ENCODE measurements at places on chromosomes 2 and 18.

DNA sequence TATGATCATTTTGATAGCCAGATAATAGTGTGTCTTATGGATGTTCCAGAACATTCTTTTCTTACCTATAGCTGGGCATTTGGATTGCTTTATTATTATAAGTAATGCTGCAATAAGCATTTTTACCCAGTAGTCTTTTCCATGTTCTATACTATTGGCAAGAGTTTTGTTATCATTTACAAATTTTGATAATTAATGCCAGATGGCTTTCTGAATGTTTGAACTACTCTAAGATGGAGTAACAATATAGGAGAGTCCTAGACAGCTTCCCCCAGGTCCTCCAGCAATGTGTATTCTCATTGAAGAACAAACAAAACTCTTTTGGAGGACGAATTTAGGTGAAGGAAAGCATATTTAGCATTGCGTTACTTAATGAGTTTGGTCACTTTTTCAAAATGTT, 73.0 kb downstream of the INPP4A start:
- DNase-seq, result no peak

- DNase-seq, result no peak
Measured at GRCh38 chr2:96866986-96867755, 2.7 kb downstream of the SEMA4C start.

DNA sequence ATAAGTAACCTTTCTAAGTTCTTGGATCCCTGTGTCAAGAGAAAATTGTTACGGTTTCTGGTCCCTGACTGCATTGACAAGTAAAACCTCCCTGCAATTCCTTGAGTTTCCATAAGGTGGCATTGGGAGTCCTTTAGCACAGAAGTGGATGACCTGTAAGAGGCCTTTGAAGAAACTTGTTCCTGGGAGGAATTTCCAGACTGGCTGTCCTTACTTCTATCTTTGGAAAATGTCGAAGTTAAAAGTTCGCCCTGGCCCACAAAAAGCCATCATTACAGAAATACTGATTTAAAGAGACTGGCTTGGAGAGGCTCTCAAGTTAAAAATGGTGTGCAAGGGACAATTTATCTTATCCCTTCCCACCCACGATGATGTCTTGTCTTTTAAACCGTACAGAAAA, 218.4 kb downstream of the CDH20 start:
- DNase-seq, result no peak

DNA sequence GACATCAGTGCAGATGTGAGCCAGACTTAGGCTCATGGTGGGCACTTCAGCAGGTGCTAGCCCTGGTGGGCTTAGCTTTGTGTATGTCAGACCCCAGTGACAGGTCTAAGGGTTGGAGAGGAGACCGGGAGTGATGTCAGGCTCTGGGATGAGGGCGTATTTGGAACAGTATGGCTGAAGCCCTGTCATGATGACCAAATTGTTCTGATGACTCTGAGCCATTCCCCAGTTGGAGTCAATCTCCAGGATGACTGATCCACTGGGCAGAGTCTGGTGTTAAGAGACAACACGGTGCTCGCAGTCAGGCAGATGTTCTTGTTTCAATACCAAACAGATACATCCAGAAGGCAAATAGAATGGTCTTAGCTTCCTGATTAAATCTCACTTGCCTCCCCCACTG, 241.5 kb downstream of the SOX11 start:
- DNase-seq, result no peak

GRCh38 chr2:29010946-29011345, 29.8 kb downstream of the TOGARAM2 start:
- DNase-seq, result no peak

DNA sequence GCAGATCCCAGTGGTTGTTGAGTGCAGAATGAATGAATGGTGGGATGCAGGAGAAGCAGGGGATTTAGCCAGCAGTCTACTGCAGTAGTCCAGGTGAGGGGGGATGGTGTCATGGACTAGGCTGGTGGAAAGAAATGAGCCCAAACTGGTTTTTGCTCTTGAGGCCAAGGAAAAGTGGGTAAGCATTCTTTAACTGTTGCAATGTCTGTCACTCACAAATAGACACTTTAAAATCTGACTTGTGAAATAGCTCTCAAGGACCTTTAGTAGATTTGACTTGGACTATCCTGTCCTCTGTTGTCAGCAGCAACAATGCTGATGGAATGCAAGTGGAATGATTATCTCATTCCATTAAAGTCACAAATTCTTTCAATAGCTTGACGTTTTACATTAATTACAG, 37.5 kb upstream of the STK17B start:
- no peak for DNase-seq

DNA sequence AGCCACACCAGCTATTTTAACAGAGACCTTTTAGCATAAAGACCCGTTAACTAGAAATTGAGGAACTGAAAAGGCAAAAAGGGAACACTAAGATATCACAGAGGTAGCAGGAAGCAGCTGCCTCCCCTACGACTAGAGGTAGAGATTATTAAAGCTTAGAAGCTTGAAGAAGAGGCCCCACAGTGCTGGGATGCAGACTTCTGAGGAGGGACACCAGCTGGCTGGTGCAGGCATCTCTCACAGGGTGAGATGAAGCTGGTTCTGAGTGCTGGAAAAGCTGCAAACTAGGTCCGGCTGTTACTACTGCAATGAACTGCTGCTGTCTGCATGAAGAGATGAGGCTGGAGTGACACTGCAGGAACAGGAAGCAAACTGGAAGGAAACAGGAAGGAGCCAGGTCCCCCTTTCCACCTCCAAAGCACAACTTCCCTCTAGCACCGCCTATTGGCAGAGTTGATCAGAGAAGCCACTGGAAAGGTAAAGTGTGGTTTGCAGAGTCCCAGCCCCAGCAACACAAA, 61.2 kb upstream of the MRPS9 start:
- DNase-seq, result no peak

- DNase-seq, result no peak
Measured at GRCh38 chr2:228040995-228041394, 140.5 kb downstream of the SPHKAP start.

DNA sequence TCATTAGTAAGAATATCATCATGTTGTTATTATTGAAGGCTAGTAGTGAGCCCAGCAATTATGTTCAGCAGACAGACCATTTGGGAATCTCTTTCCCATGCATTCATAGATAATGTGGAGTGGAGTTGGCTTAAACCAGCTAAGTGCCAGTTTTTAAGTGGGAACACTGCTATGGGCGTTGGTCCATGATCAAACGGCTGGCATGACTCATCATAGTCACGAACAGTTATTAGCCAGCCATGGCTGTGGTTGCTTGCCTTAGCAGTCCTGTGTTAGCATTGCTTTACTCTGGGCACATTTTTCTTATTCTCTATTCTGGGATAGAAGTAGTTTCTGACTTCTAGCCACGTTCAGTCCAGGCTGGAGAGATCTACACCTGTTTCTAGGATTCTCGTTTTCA, 17.7 kb downstream of the EIF4E2 start:
- no peak for DNase-seq

GRCh38 chr2:174675615-174676014, 78.0 kb upstream of the WIPF1 start:
- DNase-seq, result no peak

DNA sequence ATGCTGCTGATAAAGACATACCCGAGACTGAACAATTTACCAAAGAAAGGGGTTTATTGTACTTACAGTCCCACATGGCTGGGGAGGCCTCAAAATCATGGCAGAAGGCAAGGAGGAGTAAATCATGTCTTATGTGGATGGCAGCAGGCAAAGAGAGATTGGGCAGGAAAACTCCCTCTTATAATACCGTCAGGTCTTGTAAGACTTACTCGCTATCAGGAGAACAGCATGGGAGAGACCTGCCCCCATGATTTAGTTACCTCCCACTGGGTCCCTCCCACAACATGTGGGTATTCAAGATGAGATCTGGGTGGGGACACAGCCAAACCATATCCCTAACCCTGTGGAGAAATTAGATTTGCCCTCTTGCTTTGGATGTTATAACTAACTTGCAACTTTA, 1068.0 kb upstream of the ZEB2 start:
- DNase-seq, result no peak

DNA sequence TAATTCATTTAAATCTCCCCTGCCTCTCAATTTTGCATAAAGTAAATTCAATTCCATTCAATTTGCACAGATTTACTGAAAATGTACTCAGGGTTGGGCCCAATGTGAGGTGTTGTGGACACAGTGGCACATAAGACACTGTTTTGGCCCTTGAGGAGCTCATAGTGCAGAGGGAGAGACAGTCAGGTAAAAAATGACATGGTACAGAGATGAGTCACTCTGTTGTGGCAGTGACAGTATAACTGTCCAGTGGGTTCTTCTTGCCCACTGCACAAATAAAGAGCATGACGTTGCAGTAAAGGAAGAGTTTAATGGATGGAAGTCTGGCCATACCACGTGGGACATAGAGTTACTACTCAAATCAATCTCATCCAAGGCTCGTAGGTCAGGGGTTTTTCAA, 400.3 kb upstream of the TRIB2 start:
- no peak for DNase-seq

DNA sequence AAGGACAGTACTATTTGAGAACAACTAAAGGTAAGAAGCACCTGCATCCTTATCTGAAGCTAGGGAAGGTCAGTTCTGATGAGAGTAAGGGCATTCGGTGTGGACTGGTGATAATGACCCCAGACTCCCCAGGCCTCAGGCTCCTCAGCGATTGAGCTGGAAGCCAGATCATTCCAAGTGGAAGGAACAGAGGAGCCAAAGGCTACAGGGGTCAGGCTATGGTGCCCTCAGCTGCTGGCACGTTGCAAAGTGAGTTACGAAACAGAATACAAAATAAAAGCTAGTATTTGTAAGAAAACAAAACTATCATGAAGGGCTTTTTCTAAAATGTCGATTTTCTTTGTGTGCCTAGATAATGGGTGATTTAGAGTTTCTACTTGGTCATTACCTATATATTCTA, 168.5 kb upstream of the LRRTM1 start:
- no peak for DNase-seq

DNA sequence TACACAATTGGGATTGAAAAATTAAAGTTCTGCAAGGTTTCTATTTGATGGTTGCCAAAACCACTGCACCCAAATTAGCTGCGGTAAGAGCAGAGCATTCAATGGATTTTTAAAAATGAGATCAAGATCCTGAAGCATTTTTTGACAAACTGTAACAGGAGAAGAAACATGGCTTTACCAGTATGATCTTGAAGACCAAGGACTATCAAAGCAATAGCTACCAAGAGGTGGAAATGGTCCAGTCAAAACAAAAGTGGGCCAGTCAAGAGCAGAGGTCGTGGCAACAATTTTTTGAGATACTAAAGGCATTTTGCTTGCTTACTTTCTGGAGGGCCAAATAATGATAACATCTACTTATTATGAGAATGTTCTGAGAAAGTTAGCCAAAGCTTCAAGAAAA, 186.8 kb downstream of the RDH14 start:
- no peak for DNase-seq

DNA sequence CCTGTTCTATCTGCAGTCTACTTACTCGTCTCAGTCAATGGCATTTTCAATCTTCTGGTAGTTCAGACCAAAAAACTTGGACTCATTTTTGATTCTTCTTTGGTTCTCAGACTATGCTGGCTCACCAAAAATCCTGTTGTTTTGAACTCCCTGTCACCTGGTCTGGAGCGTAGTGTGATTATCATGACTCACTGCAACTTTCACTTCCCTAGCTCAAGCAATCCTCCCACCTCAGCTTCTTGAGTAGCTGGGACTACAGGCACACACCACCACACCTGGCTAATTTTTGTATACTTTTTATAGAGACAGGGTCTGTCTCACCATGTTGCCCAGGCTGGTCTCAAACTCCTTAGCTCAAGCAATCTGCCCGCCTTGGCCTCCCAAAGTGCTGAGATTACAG, 163.3 kb upstream of the CDH7 start:
- no peak for DNase-seq

- no peak for DNase-seq
Measured at GRCh38 chr2:139170406-139170805, 390.2 kb upstream of the NXPH2 start.

- no peak for DNase-seq
Measured at GRCh38 chr2:48397281-48397680, 132.7 kb upstream of the STON1 start.

DNA sequence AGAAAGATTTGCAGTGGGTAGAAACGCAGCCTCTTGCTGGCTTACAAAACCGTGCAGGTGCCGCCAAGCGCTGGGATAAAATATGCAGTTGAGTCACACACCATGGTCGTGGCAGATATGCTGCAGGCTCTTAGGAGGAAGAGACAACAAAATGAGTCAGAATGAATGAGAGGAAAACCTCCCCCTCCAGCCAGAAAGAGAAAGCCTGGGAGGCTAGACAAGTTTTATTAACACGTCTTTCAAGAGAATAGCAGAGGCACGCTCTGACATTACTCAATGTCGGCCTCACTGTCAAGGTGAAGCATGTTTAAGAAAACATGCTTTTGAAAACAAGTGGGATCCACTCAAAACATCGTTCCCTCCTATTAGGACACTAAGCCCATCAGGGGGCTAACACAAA, 37.1 kb upstream of the ZCCHC2 start:
- DNase-seq, result no peak

GRCh38 chr2:231222318-231223000, 24.0 kb downstream of the ARMC9 start:
- no peak for DNase-seq

- DNase-seq, result no peak
Measured at GRCh38 chr2:44960871-44961270, 19.4 kb downstream of the SIX3 start.

- no peak for DNase-seq
Measured at GRCh38 chr2:240302933-240303595, 132.4 kb upstream of the GPC1 start.

- DNase-seq, result no peak
Measured at GRCh38 chr2:239726631-239727181, 298.4 kb downstream of the NDUFA10 start.

GRCh38 chr2:29236074-29236473, 120.9 kb downstream of the CLIP4 start:
- DNase-seq, result no peak

GRCh38 chr2:240052524-240052923, 797 bp downstream of the OR6B3 start:
- no peak for DNase-seq

DNA sequence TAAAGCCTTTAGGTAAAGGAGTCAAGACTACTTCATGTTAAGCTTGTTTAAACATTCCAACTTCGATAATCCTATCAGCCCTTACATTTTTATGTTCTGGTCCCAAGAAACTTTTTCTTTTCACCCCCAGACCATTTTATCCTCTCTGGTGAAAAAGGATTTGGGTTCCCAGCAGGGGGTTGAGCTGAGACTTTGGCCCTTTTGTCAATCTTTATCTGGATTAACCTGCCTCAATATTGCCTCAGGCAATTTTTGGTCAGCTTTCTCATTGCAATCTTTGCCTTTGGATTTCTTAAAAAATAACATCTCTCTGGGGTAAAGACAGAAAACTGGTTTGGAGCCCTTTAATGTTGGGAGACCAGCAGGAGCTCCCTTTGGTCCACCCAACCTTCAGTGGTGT, 33.9 kb upstream of the CSRNP3 start:
- DNase-seq, result no peak

DNA sequence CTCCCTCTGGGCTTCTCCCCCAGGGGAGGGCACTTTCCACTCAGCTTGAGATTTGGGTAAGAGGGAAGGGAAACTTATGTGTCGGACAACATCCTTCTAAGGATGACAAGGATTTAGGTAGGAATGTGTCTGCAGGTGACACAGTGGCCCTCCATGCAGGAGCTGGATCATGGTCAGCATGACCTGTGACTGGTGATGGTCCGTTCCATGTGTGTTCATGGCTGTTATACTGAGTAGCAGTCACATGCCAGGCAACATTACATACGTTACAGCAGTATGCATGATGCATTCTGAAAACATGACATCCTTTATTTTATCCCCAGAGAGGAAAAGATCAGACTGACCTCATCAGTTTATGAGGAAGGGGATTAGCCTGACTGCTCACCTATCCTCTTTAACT, 192.1 kb downstream of the SEPTIN10 start:
- DNase-seq, result no peak
